ENCODE measurements at places on chromosomes 13 and 19.
A peak's percentile ranks its signal among the peaks of the same experiment; 100 is the strongest.

DNA sequence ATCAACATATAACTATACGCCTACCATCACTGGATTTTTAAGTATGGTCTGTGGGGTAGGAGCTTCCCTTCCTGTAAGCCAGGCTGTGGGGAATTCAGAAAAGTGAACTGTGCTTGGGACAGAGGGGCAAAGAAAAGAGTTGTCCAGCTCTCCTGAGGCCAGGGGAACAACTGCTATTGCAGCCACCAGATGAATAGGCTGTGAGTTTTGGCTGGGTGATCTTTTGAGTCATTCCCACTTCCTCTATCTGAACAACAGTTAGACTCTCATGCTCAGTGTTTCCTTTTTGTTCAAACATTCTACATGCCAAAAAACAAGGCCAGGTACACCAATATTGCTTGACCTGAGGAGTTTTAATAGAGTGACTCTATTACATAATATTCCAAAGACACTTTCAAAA lies 426.2 kb upstream of the DACH1 start:
- DNase-seq: no peak

- DNase-seq: no peak
These were observed 178.2 kb downstream of the KLF12 start for GRCh38 chr13:73955977-73956500.

GRCh38 chr13:28423010-28423409 lies 71.9 kb downstream of the FLT1 start:
- DNase-seq: peak; percentile 82

GRCh38 chr13:44374348-44374712 lies 706 bp downstream of the SERP2 start:
- DNase-seq: no peak

GRCh38 chr19:54160854-54161253 lies 1.3 kb upstream of the LENG1 start:
- no peak for DNase-seq

DNA sequence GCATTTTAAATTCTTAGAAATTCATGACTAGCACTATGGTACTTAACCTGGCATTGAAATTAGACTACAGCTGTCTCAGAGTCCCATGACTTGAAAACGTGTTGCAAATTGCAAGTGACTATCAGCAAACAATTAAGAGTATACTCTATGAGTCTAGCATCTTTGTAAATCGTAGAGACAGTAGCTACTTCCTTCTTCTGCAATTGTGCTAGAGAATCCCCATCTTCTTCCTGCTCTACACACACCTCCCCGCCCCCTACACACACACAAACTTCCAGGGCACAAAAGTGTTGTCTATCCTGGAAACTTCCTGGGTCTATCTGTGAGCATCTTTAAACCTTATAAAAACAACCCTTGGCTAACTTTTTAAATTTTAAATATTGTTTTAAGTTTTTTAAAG lies 35.2 kb upstream of the MIR17HG start:
- no peak for DNase-seq

GRCh38 chr19:29952177-29952576 lies 10.1 kb downstream of the URI1 start:
- DNase-seq: no peak

DNA sequence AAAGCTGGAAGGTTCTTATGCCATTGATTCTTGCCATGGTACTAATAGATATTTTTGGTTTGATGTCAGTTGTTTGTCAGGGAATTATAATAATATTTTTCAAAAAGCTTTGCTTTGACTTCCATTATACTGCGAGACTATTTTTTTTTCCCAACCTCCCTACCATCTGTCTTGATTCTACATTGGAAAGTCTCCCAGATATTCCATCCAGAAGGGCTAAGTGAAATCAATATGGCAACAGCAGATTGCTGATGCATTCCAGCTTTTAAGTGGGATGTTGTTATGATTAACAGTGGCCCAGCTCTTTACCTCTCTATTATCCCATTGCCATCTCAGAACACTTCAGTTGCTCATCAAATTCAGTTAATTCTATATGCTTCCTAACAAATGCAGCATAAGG lies 247.4 kb downstream of the OXGR1 start:
- no peak for DNase-seq

GRCh38 chr13:32107474-32107873 lies 75.9 kb downstream of the FRY start:
- DNase-seq: no peak

DNA sequence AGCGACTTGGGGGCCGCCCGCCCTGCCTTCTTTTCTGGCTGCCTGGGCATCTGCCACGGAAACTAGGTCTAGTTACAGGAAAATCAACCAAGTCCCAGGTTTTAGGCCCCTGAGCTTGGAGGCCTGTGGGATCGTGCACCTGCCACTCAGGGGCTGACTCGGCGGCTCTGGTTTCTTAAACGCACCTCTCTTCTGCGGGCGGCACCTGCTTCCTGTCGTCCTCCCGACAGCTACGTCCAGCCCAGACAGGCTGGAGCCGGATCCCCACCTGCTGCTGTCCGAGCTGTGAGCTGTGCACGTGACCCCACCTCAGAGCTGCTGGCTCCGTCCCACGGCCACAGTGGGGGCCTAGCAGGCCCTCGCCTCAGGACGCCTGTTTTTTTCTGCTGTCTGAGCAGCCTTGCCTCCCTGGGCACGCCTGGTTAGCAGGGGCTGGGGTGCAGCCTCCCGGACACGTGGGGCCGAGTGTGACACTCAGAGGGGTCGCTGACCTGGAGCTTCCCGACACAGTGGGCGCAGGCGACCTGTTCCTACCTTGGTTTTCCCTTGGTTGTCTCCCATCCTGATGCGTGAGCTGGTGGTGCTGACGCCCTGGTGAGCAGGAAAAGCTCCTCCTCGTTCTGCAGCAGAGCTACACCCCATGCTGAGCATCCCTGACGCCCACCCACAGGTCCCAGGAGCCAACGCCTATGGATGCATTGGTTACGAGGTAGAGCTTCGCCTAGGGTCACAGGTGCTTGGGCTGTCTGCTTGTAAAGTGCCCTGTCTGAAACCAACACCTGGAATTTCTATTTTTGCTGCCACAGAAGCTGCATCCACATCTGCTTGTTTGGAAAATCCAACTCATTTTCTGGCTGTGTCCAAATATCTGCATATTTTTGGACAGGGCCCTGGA lies 17.5 kb downstream of the TMEM255B start:
- DNase-seq: no peak

DNA sequence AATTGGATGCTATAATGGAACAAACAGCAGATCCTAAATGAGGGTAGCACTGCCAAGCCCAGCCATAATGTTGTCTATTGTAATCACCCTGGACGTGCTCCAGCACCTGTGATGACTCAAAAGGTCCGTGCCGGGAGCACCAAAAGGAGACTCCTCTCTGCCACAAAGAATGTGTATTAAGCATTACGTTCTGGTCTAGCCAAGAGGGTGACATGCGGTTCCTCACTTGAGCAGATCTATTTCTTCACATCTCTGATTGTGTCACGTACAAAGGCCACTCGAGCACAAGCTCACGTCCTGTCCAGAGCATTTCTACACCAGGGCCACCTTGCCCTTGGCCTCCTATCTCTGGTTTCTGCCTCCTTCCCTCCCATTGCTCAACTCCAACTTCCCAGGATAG lies 219.9 kb upstream of the IRS2 start:
- DNase-seq: no peak

- DNase-seq: no peak
These were observed 8.1 kb upstream of the ANGPTL4 start for GRCh38 chr19:8355631-8356402.

DNA sequence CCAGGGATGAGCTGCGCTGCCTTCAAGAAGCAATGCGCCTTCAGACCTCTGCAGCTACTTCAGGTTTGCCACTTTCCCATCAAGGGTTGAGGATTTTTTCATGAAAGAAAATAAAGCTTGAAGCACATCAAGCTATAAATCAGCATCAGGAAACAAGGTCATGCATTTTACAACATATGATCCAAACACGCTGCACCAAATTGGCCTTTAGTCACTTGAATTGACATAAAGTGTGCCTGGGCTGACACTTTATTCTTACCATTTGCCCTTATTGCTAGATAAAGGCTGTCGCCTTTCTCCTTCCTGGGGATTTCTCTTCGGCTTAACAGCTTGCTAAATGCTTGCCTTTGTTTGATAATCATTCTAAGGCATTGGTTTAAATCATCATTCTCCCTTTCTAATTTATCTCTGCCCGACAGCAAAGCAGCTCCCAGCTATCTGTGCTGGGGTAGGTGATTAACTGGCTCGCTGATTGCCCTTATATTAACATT lies 87.7 kb downstream of the LHFPL6 start:
- no peak for DNase-seq

DNA sequence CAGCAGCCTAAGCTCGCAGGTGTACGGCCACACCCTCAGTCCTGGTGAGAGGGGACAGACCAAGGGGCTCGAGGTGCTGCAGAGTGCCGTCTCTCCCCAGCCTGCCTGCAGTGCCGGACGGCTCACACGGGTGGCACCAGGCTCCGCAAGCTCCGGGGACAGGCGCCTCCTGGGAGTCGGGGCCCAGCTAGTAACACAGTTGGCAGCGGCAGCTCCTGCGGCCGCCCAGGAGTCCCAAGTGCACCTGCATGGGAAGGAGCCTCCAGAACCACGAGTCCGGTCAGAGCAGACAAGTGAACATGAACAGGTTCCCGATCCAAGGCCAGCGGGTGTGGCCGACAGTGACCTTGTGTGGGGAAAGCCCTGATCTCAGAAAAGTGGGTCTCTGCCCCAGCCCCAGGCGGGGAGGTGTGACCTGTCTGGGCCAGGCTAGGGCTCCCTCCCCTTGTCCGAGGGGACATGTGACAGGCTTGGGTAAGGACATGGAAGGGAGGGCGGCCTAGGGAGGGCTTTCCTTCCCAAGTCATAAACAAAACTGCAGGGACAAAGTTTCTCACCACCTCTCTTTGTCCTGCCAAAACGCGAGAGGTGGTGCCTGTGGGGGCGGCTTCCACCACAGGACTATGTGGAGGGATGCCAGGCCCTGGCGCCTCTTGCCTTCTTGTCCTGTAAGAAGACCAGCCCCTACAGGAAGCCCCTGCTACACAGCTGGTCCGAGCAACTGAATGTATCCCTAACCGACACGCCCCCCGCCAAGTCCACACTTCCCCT lies 46.5 kb downstream of the MLLT1 start:
- DNase-seq: no peak

GRCh38 chr13:97743938-97744337 lies 209.5 kb upstream of the IPO5 start:
- DNase-seq: no peak

GRCh38 chr19:42281827-42282762 lies 13.0 kb downstream of the CIC start:
- DNase-seq: no peak

- no peak for DNase-seq
These were observed 149.6 kb downstream of the MIPEP start for GRCh38 chr13:23739596-23739995.

GRCh38 chr19:47330466-47330869 lies 1.5 kb upstream of the C5AR2 start:
- no peak for DNase-seq

- no peak for DNase-seq
These were observed 256 bp downstream of the MICOS13 start for GRCh38 chr19:5680084-5680436.

- no peak for DNase-seq
These were observed 6.2 kb downstream of the FUT5 start for GRCh38 chr19:5864013-5864720.

DNA sequence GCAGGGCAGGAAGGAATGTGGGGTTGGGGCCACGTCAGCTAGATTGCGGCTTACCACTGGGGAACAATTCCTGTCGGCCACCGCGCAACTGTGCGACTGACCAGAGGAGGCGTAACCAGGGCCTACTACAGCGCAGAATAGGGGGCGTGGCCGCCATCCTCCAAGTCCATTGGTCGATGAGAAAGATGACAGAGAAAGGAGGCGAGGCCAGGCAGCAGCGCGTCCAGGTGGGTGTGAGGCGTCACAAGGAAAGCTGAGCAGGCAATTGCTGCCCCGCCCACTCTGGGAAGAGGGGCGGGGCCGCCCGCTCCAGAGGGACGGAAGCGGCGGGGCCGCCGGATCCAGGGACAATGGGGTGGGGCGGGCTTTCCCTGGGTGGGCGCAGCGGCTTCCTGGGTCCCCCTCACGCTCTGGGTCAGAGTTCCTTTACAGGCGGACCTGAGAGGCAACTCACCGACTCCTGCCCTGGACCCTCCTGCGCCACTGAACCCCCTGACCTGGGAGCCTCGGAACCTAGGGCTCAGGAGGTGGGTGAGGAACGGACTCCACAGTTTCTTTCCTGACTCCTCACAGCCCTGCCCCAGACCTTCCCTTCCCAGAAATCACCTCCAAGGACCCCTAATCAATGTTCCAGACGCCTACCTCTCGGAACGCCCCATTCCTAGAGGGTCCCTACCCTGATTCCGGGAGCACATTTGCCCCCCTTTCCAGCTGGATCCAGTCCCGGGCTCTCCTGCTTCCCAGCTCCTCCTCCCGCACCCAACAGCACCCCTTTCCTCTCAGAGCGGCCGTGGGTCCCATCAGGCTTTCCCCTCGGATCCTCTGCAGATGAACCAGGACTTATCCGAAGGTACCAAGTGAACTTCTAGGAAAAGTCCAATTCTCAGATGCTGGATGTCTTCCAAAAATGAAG lies 101.5 kb upstream of the ZNF492 start:
- no peak for DNase-seq

DNA sequence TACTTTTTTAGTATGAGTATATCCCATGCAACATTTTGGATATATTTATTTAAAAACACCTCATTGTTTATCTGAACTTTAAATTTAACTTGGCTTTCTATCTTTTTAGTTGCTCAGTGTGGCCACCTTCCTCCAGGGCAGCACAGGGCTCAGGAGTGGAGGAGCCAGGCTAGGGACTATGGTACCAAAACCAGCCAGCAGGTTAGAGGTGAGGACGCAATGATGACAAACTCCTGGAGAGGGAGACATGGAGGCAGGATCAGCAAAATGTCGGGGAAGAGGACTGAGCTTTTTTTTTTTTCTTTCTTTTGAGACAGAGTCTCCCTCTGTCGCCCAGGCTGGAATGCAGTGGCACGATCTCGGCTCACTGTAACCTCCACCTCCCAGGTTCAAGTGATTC lies 29.6 kb upstream of the CALM3 start:
- DNase-seq: no peak

- peak; percentile 77 for DNase-seq
These were observed 16.7 kb downstream of the TSKS start for GRCh38 chr19:49746206-49746958.

DNA sequence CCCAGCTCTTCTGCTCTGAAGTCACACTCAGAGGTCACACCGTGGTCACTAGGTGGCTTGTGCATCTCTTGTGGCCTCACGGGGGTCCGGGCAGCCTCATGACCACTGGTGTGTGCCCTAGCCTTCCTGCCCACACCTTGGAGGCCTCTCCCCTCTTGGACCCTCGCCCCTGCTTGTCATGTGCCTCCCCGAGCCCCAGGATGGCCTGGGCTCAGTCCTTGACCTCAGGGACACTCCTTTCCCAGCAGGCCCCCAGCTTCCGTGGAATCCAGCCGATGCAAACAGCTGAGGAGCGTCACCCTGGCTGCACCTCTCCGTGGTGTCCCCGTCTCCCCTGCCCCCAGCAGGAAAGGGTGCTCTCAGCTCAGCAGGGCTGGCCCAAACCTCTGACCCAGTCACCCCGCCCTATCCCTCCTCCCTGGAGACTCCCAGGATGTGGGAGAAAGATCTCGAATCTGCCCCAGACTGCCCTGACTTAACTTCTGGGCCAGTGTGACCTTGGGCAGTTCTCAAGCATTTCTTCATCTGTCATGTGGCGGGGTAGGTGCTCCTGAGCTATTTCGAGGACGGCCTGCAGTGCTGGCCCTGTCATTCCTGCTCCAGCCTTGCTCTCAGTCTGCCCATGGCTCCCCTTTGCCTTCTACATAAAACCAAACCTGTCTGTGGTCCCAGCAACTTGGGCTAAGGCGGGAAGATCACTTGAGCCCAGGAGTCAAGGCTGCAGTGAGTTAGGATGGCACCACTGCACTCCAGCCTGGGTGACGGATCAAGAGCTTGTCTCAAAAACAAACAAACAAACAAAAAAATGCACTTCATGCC lies 4.6 kb upstream of the SLC25A42 start:
- DNase-seq: no peak
